ENCODE measurements at places on chromosomes 1 and 21.

DNA sequence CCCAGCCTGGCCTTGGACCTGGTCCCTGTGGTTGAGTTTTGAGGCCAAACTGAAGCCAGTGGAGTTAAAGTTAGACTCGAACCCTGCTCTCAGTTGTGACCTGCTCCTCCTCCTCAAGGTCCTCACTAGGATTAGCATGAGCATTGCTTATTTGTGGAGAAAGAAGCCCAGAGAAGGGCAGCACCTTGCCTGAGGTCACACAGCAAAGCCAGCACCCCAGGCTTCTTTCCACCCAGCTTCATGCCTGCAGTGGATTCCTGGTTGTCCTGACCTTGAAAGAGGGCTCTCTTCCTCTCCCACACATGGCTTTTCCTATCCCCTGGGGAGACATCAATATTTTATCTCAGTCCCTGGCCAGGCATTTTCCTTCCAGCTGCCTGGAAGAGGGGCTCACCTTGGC lies 2.8 kb downstream of the LDLRAP1 start:
- no peak for ATAC-seq

DNA sequence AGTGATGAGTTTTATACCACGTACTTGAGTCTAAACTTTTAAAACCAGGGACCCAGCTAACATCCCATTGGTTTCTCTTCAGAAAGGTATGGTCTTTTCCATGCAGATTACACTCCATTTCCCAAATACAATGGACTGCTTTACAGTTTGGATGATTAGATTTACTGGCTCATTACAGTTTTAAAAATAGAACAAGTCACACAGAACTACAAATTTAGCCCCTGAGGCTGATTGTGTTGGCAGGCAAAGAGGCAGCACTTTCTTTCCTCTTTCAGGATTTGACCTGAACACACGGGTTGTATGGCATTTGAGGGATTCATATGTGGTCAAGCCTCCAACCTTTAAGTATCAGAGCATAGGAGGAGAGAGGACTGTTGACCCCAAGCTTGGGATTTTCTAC lies 21.8 kb upstream of the VTCN1 start:
- no peak for ATAC-seq

GRCh38 chr1:46615735-46616134 lies 876 bp downstream of the MOB3C start:
- no peak for ATAC-seq

DNA sequence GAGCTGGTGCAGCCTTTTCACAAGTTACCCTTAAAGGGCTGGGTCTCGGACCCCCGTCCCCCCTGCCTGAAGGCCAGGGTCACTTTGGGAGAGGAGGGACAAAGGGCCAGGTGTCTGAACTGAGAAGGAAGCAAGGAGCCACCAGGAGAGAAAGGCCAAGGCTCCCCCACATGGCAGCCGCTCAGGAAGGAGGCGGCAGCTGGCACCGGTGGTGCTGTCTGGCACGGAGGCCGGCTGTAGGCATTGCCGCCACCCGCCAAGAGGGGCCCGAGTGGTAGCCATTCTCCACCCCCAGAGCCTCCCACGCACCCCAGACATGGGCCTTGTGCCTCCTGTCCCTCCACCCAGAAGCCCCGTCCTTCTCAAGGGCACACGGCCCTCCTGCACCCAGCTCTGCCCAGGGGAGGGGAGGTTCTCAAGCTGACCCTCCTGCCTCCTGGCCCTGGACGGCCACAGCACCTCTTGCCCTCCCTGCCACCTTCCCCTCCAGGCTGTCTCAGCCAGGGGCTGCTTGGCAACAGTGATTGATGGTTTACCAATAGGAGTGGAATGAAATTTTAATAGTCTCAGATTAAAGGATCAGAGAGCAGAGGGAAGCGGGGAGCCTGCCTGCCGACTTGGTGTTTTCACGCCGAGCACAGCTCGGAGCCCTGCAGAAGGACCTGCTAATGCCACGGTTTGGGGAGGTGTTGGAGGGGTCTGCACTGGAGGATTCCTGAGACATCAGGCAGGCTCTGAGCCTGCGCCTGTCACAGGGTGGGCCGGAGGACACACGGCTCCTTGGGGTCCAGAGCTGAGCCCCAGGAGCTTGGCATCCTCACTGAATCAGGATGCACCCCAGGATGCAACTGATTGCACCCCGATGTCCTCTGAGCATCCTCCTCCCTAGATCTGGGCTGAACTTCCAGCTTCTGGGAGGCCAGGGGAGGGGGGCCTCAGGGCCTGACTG lies 211.9 kb upstream of the VAMP3 start:
- ATAC-seq: peak; percentile 35
